Astrocyte of the spinal cord (primary cell): ENCODE measurements at places on chromosomes 13 and 19.

GRCh38 chr13:27406178-27406939 lies 18.1 kb upstream of the GTF3A start:
- peak; percentile 45 for DNase-seq

DNA sequence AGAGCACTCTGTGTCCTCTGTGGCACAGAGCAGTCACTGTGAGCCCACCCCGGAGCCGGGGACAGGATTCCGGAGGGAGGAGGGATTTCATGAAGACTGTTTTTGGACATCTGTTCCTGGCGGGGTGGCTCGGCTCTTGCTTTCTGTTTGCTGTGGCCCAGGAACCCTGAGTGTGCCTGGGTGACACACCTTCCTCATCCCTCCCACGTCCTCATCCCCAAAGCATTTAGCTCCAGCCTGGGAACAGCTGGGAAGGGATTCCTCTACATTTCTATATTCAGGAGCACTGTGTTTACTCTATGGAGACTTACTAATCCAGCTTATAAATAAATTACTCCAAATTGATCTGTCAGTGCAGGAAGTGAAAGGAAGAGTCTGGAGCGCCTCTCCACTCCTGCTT lies 97.8 kb upstream of the UBL3 start:
- DNase-seq, result no peak

DNA sequence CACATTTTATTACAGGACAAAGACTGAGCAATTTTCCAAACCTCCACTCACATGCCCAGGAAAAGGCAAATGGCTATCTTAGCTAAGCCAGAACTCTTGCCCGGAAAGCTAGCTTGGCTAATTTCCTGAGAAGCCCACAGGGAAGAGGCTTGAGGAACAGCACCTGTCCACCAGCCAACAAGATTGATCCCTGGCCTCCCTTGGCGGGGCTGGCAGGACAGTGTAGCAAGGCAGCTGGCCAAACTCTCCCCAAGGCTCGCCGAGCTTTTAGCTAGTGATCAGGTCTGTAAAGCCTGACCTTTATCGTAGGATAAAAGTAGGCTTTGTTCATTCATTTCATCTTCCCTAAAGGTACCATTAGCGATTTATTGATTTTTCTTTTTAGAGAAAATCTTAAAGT lies 101.4 kb downstream of the UQCRFS1 start:
- no peak for DNase-seq

- DNase-seq, result no peak
These were observed 908.9 kb upstream of the ATXN8OS start for GRCh38 chr13:69198706-69199105.

DNA sequence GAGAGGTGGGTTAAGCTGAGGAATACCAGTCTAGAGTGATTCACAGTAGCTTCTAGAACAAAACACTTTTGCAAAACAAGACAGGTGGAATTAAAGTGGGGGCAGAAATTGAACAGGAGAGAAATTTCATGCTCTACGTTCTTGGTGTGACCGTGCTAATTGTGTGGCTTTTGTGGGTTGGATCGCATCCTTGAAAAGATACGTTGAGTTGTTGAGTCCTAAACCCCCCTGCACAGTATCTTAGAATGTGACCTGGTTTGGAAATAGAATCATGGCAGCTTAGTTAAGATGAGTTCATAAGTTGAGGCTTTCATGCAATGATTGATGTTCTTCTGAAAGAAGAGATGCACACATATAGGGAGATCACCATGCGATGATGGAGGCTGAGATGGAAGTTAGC lies 308.2 kb downstream of the ATP8A2 start:
- DNase-seq, result no peak

DNA sequence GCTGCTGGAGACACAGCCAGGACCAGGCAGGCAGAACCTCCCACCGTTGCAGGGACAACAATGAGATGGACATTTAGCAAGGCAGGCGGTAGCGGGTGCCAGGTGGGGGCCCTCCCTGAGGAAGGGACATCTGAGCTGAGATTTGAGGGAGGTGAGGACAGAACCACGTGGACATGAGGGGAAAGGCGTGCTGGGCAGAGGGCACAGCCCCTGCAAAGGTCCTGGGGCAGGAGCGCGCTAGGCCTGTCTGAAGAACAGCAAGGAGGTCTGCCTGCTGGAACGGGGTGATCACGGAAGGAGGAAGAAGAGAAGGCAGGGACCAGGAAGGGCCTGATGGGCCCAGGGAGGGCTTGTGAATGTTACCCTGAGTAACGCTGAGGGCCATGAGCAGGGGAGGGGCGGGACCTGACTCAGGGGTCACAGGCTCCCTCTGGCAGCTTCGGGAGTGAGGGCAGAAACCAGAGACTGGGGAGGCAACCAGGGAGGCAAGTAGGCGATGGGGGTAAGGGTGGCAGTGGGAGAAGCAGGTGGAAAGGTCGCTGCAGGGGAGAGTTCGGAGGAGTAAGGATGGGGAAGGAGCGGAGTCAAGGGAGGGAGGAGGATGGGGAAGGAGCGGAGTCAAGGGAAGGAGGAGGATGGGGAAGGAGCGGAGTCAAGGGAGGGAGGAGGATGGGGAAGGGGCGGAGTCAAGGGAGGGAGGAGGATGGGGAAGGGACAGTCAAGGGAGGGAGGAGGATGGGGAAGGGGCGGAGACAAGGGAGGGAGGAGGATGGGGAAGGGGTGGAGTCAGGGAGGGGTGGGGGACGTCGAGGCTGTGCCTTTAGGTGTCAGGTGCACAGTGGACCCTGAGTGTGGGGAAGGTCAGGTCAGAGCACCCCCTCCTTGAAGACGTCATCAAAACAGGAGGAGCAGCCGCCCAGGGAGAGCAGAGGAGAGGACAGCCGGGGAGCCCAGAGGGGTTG lies 15.7 kb upstream of the B3GNT3 start:
- DNase-seq, result no peak

- no peak for DNase-seq
These were observed 144.9 kb downstream of the COL4A1 start for GRCh38 chr13:110162053-110162452.

DNA sequence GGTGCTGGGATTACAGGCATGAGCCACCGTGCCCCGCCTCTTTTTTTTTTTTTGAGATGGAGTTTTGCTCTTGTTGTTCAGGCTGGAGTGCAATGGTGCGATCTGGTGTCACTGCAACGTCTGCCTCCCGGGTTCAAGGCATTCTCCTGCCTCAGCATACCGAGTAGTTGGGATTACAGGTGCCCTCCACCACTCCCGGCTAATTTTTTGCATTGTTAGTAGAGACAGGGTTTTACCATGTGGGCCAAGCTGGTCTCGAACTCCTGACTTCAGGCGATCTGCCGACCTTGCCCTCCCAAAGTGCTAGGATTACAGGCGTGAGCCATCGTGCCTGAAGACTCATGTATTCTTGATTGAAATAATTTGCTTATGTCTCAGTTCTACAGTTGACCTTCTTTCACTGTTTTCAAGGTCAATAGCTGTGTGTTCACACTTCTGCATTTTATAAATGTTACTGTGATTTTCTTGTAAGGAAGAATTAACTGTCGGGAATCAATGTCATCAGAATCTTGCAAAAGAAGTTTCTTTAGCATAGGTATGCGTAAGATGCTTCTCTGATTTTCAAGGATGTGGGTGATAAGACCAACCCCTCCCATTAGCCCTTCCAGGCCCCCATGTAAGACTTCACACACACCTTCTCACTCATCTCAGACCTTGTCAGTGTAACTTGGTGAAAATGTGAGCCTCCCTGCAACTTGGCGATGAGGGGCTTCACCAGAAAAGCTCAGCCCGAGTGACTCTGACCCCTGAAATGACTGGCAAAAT lies 12.7 kb upstream of the ZNF701 start:
- DNase-seq, result no peak

DNA sequence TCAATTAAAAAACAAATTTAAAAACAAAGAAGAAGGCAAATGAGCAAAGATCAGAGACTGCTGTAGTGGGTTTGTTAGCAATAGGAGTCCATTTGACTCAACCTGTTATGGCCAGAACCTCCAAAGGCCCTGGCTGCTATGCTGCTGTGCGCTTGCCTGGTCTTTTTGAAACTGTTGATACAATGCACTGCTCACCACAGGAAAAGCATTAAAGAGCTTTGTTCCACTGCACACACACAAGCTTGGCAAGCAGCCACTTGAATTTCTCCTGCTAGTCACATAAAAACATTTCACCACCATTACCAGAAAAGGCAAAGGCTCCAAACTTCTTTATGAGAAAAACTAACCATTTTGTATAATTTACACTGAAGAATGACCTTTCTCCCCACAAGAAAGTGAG lies 132.2 kb downstream of the FREM2 start:
- peak; percentile 83 for DNase-seq

DNA sequence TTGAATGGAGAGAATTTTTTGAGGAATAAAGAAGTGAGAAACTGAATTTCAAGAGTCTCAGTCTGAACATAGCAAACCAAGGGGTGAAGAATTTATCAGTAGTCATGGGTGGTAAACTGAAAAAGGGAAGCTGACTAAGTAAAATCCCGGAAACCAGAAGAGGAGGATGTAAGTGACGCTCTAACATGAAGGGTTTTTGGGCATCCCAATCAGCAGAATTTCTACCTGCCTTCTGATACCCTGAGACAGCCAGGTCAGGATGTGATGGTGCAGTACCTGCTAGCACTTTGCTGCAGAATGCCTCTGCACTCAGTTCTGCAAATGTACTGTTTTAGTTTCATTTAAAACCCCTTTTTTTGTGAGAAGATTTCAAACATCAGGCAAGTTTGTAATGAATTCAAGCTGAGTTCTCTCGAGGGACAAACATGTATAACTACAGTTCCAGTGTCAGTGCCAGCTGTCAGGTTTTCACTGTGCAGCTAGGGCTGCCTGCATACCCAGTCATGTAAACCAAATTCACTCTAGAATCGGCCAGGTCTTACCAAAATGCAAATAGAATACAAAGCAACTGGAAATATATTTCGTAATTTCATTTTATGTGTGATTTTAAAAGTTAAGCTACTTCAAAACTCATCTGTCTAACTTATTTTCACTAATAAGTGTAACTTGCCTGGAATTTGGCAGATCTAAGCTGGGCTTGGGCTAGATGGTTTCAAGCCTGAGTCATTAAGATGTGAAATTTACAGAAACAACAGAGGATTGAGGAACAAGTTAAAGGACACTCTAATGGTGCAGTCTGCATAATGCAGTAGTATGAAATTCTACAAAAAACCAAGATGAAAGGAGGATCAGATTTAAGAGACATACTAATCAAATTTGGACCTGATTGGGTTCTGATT lies 13.8 kb downstream of the METTL21C start:
- DNase-seq, result peak; percentile 32

DNA sequence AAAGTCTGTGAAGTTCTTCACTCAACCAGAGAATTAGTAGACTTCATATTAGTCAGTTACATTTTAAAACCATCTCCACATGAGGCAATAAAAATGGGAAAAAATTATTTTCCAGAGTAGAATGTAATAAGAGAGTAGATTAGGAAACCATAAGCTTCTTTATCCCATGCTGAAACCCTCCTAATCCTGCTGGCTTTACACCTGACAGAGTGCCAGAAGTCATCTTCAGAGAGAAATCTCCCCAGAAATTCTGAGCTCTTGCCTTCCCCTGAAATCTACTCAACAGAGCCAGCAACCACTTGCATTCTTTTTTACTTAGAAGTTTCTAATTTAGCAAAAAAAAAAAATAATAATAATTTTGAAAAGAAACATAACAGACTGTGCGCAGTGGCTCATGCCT lies 279.9 kb downstream of the NHLRC3 start:
- no peak for DNase-seq

DNA sequence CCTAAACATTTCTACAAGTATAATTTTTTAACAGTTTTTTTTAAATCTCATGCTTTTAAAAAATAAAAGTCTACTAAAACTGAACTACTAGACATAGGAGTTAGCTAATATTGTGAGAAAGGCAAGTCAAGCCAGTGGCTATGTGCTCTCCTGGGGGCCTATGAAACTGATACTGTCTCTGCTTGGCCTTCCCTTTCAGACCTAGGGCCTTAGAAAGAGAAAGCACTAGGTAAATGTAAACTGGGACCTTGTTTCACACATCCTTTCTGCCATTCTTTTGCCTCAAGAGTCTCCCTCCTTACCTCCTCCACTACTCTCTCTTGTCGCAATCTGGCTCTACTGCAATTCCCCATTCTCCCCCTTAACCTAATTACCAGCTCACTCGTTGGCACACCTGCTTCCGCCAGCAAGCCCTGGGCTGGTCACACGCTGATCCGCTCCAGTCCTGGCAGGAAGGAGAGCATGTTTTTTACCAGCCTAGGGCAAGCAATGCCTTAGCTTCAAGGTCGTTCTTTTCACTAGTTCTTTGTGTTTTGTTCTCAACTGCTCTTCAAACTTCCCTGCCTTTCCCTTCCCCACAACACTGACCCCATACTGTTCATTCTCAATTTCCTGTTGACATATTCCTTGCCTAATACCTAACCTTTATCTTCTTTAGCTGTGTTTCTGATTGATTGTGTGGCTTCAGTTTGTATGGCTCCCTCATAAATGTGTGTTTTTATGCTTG lies 23.1 kb downstream of the TBC1D4 start:
- DNase-seq, result no peak
